ENCODE measurements at places on chromosomes 7 and 10.

- peaks cover 10% of the 10 kb centered on the region for H3K4me1 ChIP-seq
- no peak overlapping the region for H3K27ac ChIP-seq
- no peak overlapping the region for H3K4me3 ChIP-seq
Observed at GRCh38 chr7:73865738-73866445, 4.9 kb downstream of the TMEM270 start.

DNA sequence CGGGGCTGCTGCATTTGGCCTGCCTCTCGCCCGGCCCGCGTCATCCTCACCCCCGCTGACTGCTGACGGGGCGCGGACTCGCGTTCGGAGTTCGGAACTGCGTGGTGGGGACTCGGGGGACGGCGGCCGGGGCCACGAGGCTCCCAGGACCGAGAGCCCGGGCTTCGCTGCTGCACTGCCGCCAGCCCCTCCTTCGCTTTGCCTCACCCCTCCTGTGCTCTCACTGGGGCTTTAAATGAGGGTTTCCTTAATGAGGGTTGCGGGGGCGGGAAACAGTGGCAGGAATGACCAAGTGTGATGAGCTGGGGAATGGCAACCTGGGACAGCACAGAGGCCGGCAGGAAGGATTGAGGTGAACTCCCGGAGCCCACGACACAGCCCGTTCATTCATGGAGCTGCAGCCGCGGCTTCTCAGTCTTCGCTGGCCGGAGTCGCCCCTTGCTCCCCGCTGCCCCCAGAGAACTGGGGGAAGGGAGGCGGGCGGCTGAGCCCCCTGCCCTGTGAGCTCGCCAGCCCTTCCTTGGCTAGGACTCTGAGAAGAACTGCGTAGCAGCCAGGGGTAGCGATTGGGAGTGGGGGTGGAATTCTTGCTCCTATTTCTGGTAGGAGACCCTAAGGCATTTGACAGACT lies 1.5 kb upstream of the LRRC4 start:
- peaks cover 38% of the 10 kb centered on the region for H3K27me3 ChIP-seq
- no peak overlapping the region for H3K27ac ChIP-seq
- peak overlapping the region; percentile 59 for H3K4me3 ChIP-seq
- peaks cover 12% of the 10 kb centered on the region for H3K36me3 ChIP-seq
- peak; percentile 24 for DNase-seq

DNA sequence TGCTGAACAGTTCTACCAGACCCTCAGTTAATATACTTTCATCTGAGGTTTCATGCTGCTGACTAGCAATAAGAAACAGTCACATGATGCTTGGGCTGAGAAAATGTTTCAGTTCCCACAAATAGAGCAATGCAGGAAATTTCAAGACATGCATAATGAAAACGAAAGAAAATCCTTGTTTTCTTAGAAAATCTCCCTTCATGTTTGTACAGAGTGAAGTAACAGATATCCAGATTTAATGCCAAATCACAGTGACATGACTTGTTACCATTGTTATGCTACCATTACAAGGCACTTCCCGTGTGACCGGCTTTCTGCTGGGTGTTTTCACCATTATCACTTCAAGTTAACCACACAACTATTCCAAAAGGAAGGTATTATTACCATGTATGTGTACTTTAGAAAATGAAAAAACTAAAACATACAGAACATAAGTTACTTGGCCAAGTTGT lies 121.7 kb downstream of the DOCK4 start:
- H3K27ac ChIP-seq: no peak overlapping the region
- H3K27me3 ChIP-seq: no peaks in the 10 kb centered on the region
- peaks cover 35% of the 10 kb centered on the region for H3K4me1 ChIP-seq

DNA sequence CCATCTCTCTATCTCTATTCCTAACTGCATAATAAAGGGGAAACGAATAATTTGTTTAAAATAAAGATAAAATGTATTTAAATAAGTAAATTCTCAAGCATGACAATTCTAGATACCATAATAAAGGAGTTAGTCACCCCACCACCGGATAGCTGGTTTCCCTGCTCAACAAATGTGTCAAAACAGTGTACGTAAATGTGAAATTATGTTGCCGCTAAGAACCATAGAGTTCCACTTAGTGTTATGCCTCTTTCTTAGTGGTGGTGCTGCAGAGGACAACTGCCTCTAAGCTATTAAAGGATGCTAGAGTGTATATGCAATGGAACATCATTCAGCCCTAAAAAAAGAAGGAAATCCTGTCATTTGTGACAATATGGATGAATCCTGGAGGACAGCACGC lies 42.4 kb downstream of the SMKR1 start:
- no peaks in the 10 kb centered on the region for H3K4me1 ChIP-seq
- no peak overlapping the region for H3K4me3 ChIP-seq
- H3K27ac ChIP-seq: no peak overlapping the region

DNA sequence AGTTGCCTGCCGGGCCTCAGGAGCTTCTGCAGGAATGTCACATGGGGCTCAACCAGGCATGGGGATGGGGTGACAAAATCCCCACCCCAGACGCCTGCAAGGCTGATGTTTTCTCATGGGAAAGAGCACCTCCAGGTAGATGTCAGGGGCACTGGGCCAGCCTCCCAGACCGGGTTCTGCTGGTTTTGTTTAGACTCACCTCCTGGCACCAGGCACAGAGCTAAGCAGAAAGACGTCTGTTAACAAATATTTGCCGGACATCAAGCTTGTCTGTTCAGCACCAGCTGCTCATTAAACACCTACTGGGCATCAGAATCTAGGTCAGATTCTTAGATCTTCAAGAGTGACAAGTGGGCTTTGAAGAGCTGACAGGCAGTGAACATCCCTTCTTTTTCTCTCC lies 34.9 kb upstream of the TCERG1L start:
- peaks cover 67% of the 10 kb centered on the region for H3K36me3 ChIP-seq
- H3K27me3 ChIP-seq: peaks cover 11% of the 10 kb centered on the region
- H3K4me1 ChIP-seq: peaks cover 10% of the 10 kb centered on the region
- H3K27ac ChIP-seq: no peak overlapping the region
- no peak overlapping the region for H3K4me3 ChIP-seq
